ENCODE measurements at places on chromosomes 1 and 21.

GRCh38 chr21:41387042-41387819, 25.4 kb downstream of the MX2 start:
- DNase-seq, result no peak

DNA sequence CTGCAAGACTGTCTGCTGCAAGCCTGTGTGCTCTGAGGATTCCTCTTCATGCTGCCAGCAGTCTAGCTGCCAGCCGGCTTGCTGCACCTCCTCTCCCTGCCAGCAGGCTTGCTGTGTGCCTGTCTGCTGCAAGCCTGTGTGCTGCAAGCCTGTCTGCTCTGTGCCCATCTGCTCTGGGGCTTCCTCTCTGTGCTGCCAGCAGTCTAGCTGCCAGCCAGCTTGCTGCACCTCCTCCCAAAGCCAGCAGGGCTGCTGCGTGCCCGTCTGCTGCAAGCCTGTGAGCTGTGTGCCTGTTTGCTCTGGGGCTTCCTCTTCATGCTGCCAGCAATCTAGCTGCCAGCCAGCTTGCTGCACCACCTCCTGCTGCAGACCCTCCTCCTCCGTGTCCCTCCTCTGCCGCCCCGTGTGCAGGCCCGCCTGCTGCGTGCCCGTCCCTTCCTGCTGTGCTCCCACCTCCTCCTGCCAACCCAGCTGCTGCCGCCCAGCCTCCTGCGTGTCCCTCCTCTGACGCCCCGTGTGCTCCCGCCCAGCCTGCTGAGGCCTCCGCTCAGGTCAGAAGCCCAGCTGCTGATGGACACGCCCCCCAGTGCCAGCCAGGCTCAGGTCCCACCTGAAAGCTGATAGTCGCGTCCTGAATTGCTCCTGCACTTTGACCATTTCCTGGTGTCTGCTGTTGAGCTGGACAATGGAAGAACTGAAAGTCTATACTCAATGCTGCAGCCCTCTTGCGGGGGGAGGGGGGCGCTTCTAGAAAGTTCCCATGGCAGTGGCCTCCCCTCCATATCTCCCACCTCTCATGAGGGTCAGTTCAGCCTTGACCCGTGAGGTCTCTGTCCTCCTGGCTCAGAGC, 1.2 kb downstream of the KRTAP10-4 start:
- DNase-seq, result no peak

- no peak for DNase-seq
Measured at GRCh38 chr1:66633159-66633558, 99.2 kb downstream of the SGIP1 start.

GRCh38 chr21:28975397-28975796, 17.3 kb downstream of the LTN1 start:
- DNase-seq, result peak; percentile 31

DNA sequence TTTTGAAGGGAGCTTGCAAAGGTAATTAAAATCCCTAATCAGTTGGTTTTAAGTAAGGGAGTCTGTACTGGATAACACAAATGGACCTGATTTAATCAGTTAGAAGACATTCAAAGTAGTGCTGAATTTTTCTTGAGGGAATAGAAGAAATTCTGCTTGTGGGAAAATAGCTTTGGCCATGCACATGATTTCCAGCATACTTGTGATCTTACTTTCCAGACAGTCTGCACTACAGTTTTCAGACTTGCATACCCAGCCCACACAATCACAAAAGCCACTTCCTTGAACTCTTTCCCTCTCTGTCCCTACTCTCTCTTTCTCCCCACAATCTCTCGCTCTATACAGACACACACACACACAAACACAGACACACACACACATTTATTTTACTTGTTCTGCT, 852.1 kb downstream of the PLA2G4A start:
- DNase-seq, result no peak

- no peak for DNase-seq
Measured at GRCh38 chr1:174744886-174745285, 254.9 kb upstream of the CACYBP start.

DNA sequence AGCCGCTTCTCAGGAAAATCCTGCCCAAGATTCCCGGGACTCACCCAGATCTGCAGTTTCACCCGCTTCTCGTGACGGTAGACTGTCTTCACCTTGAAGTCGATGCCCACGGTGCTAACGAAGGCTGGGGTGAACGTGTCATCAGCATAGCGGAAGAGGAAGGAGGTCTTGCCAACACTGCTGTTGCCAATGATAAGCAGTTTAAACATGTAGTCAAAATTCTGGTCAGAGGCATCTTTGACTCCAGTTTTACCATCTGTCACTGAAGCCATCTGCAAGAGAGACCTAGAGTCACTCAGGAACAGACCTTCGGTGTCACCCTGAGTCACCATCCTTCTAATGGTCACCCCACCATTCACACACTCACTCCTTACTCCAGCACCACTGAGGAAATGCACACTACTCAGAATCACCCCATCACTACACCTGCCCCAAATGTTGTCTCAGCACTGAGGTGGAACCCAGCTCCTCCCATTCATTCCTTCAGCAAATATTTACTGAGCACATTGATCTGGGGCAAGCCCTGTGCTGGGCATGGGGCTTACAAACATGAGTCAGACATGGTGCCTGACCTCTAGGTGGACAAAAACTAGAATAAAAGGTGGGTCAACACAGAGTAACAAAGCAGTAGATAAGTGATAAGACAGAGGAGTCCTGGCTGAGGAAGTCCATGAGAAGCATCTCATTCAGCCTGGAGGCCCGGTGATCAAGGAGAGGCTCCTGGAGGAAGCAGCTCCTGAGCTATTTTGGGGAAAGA, 13.5 kb downstream of the RAB3B start:
- no peak for DNase-seq

GRCh38 chr21:42314616-42315295, 453 bp downstream of the TFF3 start:
- no peak for DNase-seq

GRCh38 chr1:116722016-116722838, 32.0 kb upstream of the CD2 start:
- no peak for DNase-seq

DNA sequence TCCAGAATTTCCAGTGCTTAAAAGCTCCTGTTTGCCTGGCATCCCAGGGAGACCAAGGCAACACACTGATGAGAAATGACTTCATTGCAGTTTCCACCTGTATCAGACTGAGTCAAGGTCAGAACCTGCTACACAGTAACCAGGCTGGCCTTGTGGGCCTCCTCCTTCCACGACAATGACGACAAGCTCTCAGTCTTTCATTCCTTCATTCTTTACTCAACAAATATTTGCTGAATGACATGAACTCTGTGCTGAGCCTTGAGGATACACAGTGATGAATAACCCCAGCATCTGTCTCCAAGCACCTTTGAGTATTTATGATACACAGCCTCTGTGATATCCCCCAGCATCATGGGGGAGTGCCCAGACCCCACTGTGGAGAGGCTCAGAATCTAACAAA, 8.9 kb upstream of the LCE5A start:
- no peak for DNase-seq

DNA sequence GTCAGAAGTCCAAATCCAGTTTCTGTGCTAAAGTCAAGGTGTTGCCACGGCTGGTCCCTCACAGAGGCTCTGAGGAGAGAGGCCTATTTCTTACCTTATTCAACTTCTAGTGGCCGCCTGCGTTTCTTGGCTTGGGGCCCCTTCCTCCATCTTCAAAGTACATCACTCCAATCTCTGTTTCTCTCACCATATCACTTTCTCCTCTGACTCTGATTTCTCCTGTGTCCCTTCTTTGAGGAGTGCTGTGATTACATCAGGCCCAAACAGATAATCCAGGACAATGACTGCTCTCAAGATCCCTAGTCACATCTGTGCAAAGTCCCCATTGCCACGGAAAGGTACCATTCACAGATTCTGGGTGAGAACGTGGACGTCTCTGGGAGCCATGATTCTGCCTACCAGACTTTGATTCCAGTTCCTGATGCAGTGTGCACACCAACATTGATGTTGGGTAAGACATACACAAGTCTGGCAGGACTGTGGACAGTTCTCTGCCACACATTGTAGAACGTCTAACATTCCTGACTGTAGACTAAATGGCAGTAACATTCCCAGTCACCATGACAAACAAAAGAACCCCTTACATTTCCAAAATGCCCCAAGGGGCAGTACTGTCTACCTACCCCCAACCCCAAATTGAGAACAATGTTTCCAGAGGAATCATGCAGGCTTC, 43.0 kb upstream of the ITPKB start:
- no peak for DNase-seq

GRCh38 chr1:70415882-70416281, 4.8 kb downstream of the CTH start:
- DNase-seq, result no peak

- DNase-seq, result no peak
Measured at GRCh38 chr1:236748268-236748870, 46.7 kb upstream of the MTR start.

DNA sequence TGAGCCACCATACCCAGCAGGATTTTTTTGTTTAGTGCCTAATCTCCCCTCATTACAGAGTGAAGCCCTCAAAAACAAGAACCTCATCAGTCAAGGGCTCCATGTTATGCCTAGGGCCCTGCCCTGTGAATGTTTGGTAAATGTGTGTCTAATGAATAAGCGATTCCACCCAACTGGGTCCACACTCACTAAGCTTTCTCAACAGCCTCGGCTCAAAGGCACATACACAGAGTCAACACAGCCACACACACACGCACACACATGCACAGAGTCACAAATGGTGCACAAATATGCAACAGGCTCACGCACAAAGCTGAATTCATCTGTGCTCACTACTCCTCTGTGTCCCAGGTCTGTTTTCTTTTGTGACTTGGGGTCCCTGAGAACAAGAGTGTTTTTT, 11.7 kb upstream of the SYNC start:
- DNase-seq, result no peak

DNA sequence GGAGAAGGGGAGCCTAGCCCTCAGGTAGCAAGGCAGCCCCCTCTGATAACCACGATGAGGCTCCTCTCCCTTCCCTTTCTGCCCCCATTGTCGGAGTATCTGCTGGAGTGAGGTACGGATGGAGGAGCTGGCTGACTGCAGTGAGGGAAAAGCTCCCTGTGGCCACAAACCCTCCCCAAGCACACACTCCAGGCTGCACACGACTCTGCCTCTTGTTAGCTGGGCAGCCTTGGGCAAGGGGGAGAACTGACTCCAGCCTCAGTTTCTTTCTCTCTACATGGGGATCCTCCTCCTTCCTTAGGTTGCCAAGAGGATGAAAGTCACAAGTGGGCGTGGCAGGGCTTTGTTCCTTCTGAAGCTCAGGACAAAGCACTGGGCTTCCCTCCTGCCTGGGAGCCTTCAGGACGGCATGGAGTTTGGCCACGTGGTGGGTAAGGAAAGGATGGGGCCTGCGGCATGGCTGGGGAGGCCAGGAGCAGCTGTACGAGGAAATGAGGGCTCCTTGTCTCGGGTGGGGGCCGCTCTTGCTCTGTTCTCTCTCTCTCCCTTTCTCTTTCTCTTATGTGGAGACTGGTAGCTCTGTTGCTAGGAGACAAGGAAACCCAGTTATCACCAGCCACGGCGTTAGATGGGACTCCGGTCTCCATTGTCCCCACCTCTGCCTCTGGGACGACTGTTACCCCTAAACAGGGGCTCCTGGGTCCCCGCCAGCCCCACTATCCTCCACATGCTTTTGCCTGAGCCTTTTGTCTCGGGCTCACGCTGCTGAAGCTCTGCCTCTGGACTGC, 39.7 kb downstream of the LRP8 start:
- no peak for DNase-seq

- DNase-seq, result no peak
Measured at GRCh38 chr21:17512253-17513213, at the start of gene CXADR. Gene CXADR (plus strand): TSS chr21:17513043. CDS start chr21:17513130, 87 bp downstream.

GRCh38 chr1:238404481-238404880, 513.8 kb upstream of the ZP4 start:
- peak; percentile 14 for DNase-seq

DNA sequence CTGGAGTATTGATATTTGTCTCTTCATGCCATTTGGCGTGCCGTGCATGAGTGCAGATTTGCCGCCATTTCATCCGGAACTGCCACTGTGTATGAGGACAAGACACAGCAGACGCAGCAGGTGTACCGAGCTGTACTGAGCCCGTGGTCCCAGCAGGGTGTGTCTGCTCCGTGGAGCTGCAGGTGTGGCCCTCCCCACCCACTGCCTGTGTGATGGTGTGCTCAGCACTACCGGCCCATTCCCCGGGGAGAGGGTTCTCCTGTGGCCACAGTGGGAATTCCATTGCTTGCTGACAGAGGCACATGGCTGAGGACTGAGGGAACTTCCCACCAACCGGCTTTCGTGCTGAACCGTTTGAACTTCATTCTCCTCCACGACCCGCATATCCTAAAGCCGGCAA, 34.3 kb upstream of the COL6A1 start:
- no peak for DNase-seq

DNA sequence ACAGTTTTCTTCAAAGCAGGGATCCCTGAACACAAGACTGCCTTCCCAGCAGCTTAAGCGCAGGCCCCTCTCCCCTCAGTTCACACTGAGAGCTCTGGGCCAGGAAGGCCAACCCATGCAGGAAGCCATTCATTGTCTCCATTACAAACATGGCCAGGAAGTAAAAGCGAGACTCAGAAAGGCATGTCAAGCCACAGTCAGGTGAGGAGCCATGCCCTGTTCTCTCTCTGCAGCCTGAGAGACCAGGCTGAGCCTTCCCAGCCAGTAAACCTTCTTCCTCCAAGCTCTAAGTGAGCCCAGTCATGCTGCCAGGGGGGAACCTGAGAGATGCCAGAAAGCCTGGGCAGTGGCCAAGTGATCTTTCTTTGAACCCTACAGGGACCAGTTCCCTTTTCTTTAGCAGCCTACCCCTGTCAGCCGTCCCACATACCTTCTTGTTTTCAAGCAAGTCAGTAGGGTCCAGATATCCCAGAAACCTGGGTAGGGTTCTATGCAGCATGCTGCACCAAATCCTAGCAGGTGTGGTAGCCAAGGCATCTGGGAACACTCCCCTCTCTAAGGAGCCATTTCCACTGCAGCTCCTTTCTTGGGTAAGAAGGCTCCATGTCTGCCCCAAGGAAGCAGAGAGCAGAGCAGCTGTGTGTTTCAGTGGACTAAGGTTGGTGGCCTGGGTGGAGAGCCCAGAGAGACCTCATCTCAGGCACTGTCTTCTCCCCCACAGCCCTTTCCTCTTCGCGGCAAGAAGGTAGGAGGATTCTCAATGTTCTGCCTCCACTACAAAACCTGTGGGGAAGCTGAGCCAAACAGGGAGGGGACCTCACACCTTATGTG, 977 bp downstream of the TRAF3IP3 start:
- no peak for DNase-seq
